ENCODE measurements at places on chromosomes 2 and 18.

DNA sequence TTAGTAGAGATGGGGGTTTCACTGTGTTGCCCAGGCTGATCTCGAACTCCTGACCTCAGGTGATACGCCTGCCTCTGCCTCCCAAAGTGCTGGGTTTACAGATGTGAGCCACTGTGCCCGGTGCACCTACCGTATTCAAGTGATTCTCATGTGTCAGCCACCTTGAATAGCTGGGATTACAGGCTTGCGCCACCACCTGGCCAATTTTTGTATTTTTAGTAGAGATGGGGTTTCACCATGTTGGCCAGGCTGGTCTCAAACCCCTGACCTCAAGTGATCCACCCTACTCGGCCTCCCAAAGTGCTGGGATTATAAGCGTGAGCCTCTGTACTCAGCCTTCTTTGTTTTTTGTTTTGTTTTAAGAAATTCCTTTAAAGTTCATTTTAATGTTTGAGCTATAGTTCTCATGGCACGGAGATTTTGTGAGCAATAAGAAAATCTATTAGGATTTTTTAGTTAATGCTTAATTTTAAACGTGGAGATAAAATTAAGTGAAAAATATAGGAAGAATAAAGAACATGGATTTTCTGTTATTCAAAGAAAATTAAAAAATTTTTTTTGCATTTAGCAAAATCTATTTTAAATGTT lies 242.6 kb downstream of the PHLPP1 start:
- DNase-seq: no peak

DNA sequence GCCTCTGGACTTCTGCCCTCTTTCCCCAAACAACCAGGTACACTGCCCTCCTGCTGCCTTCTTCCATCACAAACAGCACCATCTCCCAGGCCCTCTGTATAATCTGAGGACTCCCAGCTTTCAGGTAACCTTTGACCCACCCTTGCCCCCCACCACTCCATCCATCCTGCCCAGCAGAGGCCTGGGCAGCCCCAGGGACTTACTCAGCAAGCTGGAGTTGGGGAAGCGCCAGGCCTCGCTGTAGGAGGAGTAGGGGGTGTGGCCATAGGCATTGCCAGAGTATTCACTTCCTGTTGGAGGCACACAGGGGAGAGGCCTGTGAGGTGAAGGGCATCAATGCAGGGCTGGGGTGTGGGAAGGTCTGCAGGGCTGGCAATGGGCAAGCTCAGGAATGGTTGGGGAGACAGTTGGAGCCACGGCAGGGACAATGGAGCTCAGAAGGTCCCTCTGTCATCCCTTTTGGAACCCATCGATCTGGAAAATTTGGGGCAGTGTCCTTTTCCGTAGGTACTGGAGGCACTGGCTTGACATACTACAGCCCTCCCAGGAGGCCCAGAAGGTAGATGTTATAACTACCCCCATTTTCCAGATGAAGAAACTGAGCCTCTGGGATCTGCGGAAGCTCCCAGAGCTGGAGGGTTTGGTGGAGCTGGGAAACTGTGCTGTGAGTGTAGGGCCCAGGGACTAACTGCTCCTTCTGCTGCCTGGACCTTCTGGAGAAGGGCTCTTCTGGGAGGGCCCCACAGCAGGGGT lies 46.3 kb downstream of the PSD4 start:
- no peak for DNase-seq

GRCh38 chr18:70463085-70463484 lies 174.2 kb downstream of the SOCS6 start:
- DNase-seq: no peak

DNA sequence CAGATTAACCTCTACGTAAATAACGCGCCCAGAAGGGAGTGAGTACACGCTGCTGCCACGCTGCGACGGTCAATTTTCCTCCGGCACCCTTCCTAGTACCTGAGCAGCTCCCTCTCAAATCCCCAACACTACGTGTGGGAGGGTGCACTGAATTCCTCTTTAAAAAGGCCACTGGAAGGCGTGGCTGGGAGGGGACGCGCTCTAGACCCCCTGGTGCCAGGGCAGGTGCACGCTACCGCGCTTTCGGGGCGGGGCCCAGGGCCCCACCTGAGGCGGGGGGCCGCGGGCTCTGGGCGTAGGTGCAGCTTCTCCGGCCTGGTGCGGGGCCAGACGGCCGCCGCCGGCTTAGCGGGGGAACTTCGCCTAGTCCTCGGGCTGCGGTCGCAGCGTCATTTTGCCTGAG lies 668 bp upstream of the ANKRD12 start:
- no peak for DNase-seq

- DNase-seq: no peak
Observed at GRCh38 chr2:39938035-39938835, 159.2 kb upstream of the THUMPD2 start.

GRCh38 chr2:42569883-42570282 lies 1.5 kb downstream of the MTA3 start:
- DNase-seq: no peak

DNA sequence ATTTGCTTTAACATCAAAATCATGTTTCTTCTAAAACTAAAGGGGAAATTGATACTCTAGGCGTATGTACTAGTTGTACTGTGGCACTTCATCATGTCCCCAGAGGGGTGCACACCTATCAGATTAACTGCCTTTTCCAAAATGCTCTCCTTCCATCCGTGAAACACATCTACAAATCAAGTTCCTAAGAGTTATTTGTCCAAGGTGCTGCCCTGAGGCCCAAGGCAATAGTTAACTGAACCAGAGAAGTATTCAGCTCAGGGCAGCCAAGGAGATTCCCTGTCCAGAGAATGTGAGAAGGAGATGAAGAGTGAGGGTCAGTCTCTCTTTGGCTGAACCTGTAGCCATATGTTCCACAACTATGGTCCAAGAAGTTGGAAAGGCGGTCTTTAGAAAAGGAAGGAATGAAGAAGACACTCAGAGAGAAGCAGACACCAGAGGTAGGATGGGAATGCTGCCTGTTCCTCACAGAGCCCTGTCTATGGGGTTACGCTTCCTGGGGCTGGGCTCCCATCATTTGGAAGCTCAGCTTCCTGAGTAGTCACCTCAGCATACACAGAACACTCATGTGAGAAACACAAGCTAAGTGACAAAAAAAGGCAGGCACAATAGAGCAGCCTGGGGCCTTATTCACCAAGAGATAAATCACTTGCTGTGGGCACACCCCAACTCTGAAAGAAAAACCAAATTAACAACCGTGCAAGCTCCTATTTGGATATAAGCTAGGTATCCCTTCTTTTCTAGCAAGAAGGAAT lies 55.6 kb downstream of the ANKRD44 start:
- DNase-seq: no peak

DNA sequence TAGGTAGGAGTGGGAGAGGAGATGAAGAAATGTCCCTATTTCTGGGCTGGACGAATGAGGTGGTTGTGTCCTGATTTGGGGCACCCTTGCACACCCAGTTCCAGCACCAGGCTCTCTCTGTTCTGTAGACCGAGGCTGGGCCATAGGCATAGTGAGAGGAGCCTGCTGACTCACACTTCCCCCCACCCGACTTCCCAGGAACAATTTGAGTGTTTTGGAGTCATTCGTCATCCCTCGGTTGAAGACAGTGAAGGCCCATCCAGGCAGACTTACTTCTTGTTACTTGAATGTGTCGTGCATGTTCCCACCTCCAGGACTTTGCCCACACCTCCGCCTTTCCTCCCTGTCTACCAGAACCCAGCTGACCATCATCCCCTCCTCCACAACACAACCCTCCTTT lies 179.1 kb downstream of the HAUS1 start:
- no peak for DNase-seq

DNA sequence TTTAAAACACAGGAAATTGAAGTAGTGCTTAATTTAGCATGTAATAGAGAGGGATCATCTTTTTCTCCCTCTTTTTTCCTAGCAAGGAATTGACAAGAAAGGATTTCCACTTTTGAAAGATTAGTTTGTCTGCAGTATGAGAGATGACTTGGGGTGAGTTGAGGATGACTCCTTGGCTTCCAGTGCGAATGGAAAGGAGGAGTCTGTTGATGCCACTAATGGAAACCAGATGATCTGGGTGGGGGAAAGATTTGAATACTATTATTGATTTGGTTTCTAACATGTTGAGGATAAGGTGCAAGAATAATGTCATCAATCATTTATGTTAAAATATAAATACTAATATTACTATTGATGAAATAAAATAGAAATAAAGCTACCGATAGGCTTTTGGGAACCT lies 205.4 kb downstream of the PPP1R1C start:
- no peak for DNase-seq

GRCh38 chr18:22015156-22015555 lies 154.2 kb upstream of the GATA6 start:
- no peak for DNase-seq

GRCh38 chr2:98775146-98775986 lies 44.4 kb upstream of the MGAT4A start:
- DNase-seq: no peak

- no peak for DNase-seq
Observed at GRCh38 chr2:23900133-23900532, 26.8 kb downstream of the ATAD2B start.

GRCh38 chr2:198374375-198375082 lies 570.1 kb downstream of the PLCL1 start:
- peak; percentile 15 for DNase-seq

DNA sequence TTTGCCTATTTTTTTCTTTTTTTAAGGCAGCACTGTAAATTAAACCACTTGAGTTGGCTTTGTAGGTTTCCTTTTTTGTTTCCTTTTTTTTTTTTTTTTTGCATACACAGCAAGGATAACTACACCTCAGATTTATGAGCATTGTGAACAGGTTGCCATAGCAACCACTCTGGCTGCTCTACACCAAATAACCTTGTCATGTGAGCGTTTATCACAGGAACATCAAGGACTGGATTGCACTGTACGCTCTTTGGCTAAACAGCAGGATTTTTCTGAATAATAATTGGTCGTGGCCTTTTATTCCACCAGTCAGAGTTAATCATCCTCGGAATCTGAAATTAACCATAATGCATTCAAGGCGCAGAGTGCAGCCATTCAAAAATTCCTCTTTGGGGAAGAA lies 199.1 kb upstream of the SLC14A2 start:
- no peak for DNase-seq

DNA sequence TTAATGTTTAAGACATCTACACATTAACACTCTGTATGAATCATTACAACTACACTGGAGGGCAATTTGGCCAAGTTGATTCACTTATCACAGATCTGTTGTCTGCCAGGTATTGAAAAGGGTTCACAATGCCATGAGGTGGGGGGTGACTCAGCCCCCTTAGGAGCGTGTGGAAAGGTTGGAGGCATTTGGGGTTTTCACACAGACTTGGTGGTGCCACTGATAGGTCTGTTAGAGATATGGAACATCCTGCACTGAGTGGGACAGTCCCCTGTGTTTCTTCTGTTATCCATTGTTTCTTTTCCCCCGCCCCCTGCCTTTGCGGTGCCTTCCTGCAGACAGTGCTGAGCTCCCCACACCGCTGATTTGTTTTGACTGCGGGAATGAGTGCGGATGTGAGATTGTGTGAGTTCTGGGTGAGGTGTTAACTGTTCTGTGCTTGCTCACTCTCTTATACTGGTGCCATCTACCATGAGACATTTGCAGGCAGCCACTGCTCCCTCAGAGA lies 9.3 kb upstream of the TSN start:
- DNase-seq: no peak

DNA sequence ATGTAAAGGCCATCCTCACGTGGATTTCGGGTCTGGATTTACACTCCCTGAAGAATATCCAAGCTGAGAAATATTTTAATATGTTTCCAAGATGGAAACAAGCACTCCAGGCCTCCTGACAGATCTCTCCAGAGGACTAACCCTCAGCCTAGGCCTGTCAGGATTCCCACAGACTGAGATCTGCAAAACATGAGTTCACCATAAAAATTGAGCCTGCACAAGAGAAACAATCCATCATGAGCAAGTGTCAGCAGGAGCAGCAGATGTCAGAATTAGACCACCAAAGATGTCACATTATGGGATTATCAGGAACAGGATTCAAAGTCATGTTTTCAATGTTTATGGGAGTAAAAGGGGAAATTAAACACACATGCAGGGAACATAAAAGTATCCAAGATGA lies 191.3 kb downstream of the TFCP2L1 start:
- DNase-seq: no peak

DNA sequence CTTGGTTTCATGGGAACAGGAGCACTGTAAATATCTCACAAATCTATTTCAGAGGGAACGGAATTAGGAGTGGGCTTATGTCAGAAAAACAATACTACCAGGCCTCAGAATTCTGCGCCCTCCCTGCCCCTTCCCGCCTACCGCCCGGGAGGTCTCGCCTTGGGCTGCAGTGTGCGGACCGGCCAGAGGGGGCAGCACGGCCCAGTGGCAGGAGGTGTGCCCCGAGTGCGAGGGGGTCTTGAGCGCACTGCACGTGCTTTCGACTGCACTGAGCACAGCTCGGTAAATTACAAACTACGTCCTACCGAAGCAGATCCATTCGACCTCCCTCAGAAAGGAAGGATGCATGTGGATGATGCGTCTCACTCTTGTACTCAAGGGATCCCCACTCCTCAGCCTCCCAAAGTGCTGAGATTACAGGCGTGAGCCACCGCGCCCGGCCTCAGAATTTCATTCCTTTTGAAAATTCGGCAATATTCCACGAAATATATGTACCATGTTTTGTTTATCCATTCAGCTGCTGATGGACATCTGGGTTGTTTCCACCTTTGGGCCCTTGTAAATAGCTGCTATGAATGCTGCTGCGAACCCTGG lies 297.0 kb downstream of the BCL2 start:
- no peak for DNase-seq

DNA sequence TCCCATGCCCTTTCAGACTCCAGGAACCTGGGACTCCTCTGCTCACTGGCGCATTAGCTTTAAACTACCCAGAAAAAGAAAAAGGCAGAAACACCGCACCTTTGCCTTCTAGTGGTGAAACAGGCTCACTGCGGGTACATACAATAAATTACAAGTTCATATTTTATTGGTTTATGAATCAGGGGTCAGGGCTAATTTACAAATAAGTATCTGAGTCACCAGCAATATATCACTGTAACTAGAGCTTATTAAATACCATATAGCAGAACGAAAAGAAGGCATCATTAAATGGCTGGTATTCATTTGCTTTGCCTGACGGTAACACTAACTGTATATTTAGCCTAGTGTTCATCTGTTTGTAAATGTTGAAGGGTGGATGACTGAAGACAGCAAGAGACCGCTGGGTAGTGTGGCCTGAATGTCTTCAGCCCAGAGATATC lies 26.9 kb upstream of the DTNB start:
- peak; percentile 52 for DNase-seq

- no peak for DNase-seq
Observed at GRCh38 chr2:74865770-74866674, 32.1 kb downstream of the HK2 start.

DNA sequence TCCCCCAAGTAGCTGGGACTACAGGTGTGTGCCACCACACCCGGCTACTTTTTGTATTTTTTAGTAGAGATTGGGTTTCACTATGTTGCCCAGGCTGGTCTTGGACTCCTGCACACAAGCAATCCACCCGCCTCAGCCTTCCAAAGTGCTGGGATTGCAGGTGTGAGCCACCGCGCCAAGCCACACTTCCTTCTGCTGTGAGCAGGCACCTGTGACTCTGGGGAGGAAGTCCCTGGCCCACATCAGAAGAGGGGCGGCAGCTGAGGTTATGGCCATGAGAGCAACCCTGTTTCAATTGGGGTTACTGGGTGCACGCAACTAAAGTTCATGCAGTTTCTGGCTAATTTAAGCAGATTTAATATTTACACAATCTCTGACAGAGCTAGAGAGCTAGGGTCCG lies 91.0 kb downstream of the PLB1 start:
- DNase-seq: no peak
